Epithelial cell of proximal tubule (primary cell): ENCODE measurements at places on chromosomes 5 and 9. TPM values are rescaled to one million over a fixed set of nuclear protein-coding genes. Genes with fewer than 3 reads are reported as not detected.

The TEX48 gene
- not detected in 2 replicates for total RNA-seq

The ZNF608 gene
- 37.5 and 38.0 TPM in 2 replicates for total RNA-seq

The SPATA31A6 gene
- total RNA-seq = not detected in 2 replicates

- no peak for DNase-seq
Measured at GRCh38 chr9:85522459-85523092, 219.2 kb downstream of the AGTPBP1 start.

DNA sequence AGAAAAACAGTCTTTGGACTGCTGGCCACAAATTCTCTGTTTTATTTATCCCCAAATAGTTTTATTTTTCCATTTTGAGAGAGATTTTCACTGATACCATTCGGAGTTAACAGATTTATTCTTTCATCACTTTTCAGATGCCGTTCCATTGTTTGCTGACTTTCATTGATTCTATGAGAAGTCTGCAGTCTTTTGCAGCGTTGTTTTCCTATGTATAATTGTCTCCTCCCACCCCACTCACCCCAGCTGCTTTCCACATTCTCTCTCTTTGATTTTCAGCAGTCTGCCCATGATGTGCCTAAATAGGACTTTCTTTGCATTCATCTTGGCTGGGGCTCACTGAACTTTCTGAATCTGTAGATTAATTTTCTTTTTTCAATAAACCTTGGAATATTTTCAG lies 107.6 kb downstream of the C9orf50 start:
- DNase-seq = no peak
